ENCODE measurements at places on chromosomes 3 and 15. TPM values are rescaled to one million over a fixed set of nuclear protein-coding genes. Genes with fewer than 3 reads are reported as not detected.
A peak's percentile ranks its signal among the peaks of the same experiment; 100 is the strongest.

- H3K27ac ChIP-seq = no peak overlapping the region
- peaks cover 22% of the 10 kb centered on the region for H3K27me3 ChIP-seq
- no peaks in the 10 kb centered on the region for H3K36me3 ChIP-seq
- no peaks in the 10 kb centered on the region for H3K4me1 ChIP-seq
- no peak overlapping the region for H3K4me3 ChIP-seq
Observed at GRCh38 chr3:63479661-63480035, 172.8 kb upstream of the SNTN start.

- peak overlapping the region; percentile 54 for H3K4me3 ChIP-seq
- H3K27me3 ChIP-seq = no peaks in the 10 kb centered on the region
- no peak for DNase-seq
- no peaks in the 10 kb centered on the region for H3K36me3 ChIP-seq
- H3K4me1 ChIP-seq = peaks cover 16% of the 10 kb centered on the region
- H3K27ac ChIP-seq = no peak overlapping the region
Observed at GRCh38 chr3:112786002-112786590, 60.6 kb downstream of the CD200R1L start.

DNA sequence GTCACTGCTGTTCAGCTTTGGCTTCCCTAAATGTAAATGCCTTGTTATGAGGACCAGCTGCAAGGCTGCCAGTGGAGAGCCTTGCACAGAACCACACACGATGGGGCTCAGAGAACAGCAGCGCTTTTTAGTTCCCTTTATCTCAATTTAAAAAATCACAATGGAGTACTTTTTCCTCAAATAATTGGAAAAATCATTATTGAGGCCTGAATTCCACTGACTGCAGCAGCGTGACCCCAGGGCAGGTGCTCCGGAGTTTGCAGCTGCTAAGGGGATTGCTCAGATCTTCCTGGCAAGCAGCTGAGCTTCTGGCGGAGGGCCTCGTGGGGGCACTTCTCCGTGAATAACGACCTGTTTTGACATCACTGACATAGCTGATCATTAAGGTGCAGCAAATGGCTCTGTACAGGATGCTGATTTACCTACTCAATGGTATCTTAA, 245.6 kb upstream of the TRIM42 start:
- peaks cover 5% of the 10 kb centered on the region for H3K4me1 ChIP-seq
- DNase-seq = no peak
- no peak overlapping the region for H3K4me3 ChIP-seq
- no peak overlapping the region for H3K27ac ChIP-seq
- no peaks in the 10 kb centered on the region for H3K27me3 ChIP-seq

DNA sequence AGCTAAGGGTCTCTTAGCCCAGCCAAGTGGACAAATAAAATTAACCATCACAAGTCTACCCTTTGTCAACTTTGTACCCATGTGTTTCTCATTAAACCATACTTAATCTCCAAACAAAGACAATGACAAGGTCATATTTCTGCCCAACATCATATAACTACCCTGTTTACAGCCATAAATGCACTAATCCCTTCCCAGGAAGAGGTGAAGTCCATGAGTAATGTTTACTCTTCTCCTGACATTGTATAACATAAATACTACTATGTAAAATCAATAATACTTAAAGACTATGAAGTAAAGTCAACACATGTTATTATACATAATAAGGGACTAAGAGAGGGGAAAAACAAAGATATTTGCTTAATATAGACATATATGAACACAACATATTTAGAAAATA, 38.5 kb upstream of the FAN1 start:
- H3K4me1 ChIP-seq = no peaks in the 10 kb centered on the region
- no peaks in the 10 kb centered on the region for H3K27me3 ChIP-seq
- no peaks in the 10 kb centered on the region for H3K36me3 ChIP-seq
- H3K27ac ChIP-seq = no peak overlapping the region
- DNase-seq = no peak

Gene AGBL1
- 0.07 TPM for total RNA-seq

Measured in endodermal cell (in vitro differentiated cells).